ENCODE measurements at places on chromosomes 16 and 17.
A peak's percentile ranks its signal among the peaks of the same experiment; 100 is the strongest.

- peak; percentile 71 for DNase-seq
These were observed 259.7 kb downstream of the SEC14L1 start for GRCh38 chr17:77400445-77400870.

DNA sequence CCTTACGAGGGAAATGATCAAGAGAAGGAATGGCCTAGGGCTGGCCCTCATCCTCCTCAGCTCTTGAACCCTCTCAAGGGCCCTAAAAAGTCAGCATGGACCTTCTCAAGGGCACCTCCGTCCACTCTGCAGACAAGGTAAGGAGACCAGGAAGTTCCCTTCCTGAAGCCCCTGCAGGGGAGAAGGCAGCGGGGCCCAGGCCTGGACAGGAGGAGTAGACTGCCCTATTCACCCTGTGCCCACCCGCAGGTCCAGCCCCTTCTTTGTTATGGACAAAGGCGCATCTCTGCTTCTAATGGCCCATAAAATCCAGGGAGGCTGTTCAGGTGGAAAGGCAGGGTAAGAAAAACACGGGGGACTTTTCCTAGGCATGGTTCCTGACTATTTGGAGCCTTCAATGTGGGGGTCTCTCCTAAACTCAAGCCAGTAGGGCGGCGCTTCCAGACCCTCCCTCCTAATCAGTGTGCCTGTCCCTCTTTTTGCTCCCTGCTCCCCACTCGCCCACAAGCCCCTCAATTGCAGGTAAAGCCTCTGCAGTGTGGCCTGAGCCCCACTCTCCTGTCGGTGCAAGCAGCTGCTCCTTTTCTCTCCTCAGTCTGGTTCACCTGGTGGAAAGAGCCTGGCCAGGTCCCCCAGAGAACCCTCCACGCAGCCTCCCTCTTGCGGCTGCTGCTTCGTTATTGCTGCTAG is 28.2 kb downstream of the AXIN2 start:
- DNase-seq: no peak

DNA sequence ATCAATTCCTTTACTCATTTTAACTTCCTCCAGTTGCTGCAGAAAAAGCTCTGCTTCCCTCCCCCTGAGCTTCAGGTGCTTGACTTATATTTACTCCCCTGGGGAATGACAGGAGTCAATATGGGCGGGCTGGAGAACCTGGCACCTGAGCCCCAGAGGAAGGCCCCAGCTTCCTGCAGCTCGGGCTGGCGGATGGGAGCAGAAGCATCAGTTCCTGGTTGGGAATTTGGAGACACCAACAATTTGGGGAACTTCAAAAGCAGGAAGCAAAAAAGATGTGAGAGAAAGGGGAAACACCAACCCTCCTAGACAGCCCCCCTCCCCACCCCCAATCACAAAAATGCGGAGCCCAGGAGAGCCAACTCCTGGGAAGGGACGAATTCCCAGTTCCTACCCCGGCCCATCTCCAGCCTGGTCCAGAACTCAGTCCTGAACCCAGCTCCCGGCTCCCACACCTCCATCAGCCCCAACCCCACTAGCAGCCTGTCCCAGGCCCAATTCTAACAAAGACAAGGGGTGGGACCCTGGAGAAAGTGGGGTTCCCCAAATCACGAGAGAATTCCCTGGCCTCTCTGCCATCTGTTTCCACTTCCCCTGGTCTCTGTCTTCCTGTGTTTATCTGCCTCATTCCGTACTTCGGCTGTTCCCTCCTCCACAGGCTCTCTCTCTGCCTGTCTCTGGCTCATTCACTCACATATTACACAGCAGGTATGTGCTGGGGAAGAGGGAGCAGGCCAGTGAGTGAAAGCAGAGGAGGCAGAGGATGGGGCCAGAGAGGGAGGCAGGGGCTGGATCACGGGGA is 16.2 kb upstream of the ASGR2 start:
- DNase-seq: peak; percentile 4

GRCh38 chr16:12903407-12904328 is 2.3 kb downstream of the SHISA9 start:
- no peak for DNase-seq

DNA sequence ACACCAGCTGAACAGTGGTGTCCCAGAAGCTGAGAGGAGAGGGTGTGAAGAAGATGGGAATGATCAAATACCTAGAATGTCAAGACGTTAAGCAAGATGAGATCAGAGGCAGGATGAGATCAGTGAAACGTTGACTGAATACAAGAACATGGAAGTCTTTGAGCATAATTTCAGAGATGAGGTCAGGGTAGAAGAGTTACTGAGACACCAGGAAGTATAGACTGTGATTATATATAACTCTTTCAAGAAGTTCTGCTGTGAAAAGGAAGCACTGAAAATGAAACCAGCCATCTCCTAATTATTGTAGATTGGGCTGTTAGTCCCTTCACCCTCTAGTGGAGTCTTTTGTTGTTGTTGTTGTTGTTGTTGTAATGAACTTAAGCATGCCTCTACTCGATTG is 9.1 kb downstream of the SHCBP1 start:
- DNase-seq: no peak

GRCh38 chr17:8740486-8740885 is 4.2 kb downstream of the CCDC42 start:
- DNase-seq: no peak

DNA sequence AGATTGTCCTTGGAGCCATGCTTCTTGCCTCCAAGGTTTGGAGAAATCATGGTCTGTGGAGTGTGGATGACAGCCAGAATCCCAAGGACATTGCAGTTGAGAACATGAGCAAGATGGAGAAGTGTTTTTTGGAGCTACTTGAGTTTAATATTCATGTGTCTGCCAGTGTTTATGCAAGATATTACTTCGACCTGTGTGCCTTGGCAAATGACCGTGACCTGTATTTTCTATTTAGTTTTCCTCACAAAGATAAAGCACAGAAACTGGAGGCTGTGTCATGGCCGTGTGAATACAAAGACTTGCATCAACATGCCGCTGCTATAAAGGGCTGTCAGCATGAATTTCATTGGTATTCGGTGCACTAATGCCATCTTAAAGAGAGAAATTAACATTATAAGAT is 9.0 kb downstream of the GGA2 start:
- no peak for DNase-seq

- DNase-seq: no peak
These were observed 6.1 kb upstream of the TSPOAP1 start for GRCh38 chr17:58334661-58335060.

DNA sequence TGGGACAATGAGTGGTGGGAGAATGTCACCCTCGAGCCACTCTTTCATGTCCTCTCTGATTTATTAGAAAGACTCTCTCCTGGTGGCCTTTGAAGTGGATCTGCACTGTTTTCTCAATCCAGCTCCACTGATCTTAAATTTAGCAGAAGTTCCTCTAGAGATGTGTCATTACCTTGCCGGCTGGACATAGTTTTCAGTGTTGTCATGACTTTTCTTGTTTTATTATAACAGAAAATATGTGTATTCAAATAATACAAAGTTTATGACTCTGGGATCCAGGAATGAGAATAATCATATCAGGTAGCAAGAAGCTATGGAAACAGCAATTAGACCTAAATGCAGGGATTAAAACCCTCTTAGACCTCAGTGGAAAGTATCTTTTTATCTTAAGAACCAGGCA is 247.5 kb upstream of the ELAC2 start:
- no peak for DNase-seq

DNA sequence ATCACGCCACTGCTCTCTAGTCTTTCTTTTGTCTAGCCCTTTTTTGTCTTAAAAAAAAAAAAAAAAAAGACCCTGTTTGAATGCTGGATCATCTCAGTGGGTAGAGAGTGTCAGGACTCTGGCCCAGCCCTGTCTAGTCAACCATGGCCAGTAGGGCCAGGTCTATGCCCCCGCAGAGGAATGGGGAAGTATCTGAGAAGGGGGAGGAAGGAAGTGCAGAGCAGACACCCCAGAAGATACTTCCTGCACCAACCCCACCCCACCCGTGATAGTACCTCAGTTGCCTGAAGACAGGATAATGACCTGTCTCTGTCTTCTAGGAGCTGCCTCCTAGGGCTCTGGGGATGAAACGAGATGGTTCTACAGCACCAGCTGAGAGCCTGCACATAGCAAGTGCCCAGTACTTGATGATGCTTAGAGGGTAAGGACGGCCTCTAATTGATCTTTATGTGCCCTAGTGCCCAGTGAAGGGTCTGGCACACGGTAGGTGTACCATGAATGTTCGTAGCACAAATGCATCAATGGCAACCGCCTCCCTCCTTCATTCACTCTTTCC is 55.4 kb downstream of the ABAT start:
- peak; percentile 11 for DNase-seq

GRCh38 chr17:42325026-42325425 is 36.7 kb downstream of the STAT5A start:
- no peak for DNase-seq

DNA sequence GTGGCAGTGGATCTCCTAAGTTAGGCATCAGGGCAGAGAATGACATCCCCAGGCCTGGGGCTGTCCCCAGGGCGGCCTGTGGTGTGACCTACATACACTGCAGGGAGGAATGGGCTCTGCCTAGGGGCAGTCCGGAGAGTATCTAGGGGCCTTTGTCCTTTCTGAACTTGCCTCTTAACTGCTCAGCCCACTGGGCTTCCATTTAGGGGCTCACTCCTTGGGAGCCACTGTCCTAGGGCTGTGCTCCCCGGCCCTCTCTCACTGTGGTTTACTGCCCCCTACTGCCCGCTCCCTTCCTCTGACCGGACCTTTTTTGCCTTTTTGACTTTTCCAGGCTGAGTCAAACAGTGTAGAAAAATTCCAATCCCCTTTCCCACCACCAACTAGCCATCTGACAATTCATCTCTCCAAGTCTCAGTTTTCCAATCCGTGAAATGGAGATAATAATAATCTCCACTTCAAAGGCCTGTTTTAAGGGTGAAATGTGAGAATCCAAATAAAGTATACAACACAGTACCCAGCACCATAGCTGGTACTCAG is 66.8 kb downstream of the DNAH3 start:
- peak; percentile 15 for DNase-seq

DNA sequence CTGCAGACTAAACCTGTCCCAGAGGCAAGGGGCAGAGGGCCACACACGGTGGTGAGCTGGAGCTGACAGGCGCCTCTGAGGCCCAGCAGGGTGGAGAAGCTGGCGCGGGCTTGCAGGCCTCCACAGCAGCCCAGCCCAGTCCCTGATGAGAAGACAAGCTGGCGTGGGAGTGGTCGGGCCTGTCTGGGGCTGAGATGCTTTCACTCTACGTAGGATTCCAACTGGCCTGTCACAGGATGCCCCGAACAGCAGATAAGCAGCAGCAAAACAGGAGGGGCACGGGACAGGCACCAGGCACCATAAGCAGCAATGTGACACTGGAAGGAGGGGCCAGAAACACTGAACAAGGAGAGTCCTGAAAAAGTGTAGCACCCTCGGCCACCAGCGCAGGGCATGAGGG is 40.1 kb downstream of the PEMT start:
- DNase-seq: peak; percentile 17

DNA sequence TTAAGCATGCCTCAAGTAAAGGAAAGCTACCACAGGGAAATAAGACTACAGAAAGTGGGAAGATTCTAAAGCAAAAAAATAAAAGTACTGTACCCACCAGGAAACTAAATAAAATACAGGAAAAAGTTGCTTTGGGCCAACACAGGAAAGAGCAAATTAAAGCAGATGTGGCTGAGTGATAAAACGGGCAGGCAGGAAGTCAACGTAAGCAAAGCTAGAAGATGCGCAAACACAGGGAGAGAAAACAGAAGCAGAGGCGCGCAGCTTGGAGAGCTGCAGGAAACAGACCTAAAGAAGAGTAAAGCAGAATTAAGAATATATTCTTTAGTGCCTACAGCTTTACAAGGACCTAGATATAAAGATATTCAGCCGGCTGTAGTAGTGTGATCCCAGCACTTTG is 21.7 kb downstream of the USP36 start:
- no peak for DNase-seq

DNA sequence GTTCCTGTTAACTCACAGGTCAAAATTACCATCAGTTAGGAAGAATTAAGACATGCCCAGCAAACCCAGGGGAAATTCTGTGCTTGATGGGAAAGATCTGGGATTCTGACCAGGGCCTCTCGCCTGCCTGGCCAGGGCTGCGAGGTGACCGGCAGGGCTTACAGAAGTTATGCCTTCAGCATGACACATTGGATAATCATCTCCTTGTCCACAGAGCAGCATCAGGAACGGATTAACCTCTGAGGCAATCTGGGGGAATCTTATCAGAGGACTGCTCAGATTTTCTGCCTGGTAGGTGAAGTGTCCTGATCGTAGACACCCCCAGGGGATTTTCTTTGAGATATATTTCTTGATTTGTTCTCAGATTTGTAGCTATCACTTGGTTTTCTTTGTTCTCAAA is 172.5 kb downstream of the HS3ST3A1 start:
- no peak for DNase-seq

- DNase-seq: no peak
These were observed 1.9 kb upstream of the FAM20A start for GRCh38 chr17:68603027-68603426.

- DNase-seq: no peak
These were observed 32.2 kb downstream of the RHBDL3 start for GRCh38 chr17:32297860-32298259.

DNA sequence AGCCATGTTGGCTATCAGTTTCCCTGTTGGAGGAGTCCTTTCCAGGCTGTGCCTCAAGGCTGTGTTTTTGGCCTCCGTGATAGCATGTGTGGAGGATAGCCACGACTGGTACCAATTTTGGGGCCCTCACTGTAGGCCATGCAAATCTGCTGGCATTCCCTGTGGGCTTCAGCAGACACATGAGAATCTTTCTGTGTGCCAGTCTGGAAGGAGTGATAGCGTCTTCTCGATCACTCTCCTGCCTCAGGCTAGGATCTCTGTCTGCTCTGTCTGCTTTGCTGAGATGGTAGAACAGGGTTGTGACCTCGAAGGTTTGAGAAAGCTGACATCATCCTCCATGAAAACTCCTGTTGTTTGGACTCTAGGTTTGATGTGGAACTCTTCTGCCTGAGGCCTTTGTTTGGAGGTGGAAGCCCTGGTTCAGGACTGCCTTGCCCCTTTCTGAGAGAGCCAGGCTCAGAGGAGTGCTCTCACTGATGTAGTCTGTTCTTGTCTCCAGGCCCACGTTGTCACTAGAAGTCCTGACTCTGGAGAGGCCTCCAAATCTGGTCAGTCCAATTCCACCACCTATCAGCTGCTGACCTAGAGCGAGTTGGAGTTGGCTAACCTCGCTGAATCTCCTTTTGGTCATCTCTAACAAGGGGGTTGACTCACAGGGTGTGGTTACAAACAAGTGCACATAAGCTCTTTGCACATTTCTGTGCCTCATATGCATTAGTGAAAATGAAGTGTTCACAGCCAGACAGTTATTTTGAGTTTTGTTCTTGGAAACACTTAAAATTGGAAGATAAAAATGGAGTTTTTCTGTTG is 12.1 kb upstream of the EDC4 start:
- no peak for DNase-seq

- no peak for DNase-seq
These were observed 162.8 kb upstream of the ZFHX3 start for GRCh38 chr16:73210686-73211085.

- no peak for DNase-seq
These were observed 34.9 kb upstream of the TANC2 start for GRCh38 chr17:62931101-62931500.
